ENCODE measurements at places on chromosomes 1 and 21. TPM values are rescaled to one million over a fixed set of nuclear protein-coding genes. Genes with fewer than 3 reads are reported as not detected.

- DNase-seq = no peak
Measured at GRCh38 chr21:39318091-39318959, 4.9 kb upstream of the BRWD1 start.

DNA sequence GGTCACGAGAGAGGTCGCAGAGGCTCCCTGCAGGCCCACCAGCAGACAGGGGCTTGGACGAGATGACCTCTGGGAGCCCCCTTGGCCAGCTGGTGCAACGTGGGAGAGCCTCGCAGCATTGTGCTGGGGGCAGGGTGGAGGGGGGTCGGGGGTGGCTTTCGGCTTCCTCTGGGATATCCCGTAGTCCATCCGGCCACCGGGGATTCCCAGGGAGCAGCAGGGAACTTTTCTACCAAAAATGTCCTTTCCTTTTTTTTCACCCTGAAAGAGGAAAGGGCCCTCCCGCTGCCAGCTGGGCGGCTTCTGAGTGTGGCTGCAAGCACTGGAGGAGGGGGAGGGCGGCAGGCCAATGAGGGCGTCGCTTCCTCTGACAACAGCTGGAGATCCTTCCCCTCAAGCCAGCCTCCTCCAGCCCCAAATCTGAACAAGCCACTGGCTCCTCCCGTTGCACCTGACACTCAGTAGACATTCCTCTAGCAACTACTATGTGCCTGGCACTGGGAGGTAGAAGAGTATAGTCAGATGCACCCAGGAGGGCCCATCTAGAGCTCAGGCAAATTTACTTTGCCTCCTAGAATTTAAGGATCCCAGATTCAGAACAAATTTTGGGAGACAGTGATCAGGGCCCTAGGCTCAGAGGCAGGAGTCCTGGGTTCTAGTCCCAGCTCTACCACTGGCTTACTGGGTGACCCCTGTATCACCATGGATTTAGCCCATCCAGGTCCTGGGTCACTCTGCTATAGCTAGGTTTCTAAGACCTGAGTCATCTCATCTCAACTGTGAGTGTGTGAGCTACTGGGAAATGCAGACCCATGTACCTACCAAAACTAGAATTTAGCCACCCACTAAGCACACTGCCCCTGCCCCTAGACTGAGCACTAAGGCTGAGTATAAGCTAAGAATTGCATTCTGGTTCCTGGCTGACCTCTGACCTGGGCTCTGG, 2.7 kb downstream of the MOB3C start:
- peak; percentile 37 for DNase-seq

DNA sequence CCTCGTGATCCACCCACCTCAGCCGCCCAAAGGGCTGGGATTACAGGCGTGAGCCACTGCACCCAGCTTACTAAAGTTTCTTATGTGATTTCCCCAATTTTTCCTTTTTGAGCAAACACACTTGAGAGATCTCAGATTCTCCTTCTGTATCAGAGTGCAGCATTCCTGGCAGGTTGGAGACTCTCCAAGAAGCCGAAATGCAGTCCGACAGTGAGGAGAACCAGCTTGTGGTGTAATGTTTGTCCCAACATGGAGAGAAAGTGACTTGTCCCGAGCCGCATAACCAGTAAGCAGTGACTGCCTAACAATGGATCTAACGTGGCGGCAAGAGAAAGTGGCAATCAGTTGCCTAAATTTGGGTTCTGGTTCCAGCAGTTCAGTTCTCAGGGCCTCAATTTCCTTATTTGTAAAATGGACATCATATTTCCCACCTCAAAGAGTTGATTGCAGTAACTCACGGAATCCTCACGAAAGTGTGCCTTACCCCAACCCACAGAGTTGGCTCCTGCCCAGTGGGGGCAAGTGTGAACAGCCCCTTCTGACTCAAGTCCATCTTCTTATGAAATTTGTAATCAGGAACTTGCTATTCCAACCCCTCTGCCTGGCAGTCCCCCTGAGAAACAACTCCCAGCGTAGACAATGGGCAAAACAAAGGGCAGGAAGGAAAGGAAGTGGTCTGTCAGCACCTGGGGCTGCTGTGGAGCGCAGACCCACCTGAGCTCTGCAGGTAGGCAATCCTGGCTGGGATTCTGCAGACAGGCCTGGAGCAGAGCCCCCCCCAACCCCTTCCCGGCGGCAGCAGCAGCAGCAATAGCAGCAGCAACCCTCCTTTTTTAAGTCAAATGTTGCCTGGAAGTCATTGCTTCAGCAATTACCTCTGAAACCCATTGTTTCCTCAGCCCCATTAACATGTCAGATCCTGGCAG, 223.6 kb upstream of the POU3F1 start:
- no peak for DNase-seq

DNA sequence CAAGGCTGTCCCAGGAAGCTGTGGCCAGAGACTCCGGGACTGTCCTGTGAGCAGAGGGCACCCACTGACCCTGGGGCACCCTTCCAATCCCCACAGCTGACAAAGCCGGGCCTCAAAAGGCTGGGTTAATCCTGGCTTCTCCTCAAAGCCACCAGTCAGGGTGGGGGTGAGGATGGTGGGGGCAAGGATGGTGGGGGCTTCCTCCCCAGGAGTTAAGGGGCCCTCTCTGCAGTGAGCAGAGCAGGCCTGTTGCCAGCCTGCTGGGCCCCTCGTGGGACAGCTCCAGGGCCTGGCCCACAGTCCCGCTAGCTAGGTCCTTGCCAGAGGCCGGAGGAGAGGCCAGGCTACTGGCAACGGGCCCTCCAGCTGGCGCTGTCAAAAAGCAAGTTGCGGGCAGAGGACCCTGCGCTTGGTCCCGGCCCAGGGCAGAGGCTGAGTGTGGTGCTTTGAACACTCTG, 37.9 kb upstream of the CCDC27 start:
- DNase-seq = no peak

DNA sequence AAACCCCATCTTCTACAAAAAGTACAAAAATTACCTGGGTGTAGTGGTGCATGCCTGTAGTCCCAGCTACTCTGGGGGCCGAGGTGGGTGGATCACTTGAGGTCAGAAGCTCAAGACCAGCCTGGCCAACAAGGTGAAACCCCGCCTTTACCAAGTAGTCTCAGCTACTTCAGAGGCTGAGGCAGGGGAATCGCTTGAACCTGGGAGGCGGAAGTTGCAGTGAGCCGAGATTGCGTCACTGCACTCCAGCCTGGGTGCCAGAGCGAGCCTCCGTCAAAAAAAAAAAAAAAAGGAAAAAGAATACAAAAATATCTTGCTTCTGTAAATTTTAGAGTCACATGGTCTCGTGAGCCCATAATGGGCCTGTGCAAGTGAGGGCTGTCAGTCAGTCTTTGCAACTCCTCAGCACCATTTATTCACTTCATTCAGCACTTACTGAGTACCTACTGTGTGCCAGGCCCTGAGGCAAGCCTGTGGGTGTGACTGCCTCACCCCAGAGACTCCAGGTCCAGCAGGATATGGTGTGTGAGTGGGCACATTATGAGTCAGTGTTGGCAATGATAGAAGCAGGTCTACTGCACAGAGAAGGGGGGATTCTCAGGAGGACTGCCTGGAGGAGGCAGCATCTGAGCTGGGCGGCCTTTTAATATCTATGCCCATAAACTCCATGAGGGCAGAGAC, 46.8 kb upstream of the TARDBP start:
- DNase-seq = no peak

DNA sequence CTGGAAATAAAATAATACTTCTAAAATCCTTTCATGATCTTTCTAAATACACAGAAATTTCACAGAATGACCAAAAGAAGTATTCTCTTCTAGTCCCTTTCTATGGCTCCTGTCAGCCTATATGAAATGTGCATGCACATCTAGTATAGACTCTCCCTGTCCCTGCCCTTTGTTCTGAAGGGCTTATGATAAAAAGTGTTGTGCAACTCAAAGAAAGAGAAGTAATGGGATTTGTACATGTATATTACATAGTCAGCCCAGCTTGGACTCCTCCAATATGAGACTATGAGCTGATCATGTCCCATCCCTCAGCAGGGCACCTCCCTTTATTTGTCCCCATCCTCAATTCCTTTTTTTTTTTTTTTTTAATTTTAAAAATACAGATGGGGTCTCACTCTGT, 42.1 kb upstream of the LAX1 start:
- no peak for DNase-seq

DNA sequence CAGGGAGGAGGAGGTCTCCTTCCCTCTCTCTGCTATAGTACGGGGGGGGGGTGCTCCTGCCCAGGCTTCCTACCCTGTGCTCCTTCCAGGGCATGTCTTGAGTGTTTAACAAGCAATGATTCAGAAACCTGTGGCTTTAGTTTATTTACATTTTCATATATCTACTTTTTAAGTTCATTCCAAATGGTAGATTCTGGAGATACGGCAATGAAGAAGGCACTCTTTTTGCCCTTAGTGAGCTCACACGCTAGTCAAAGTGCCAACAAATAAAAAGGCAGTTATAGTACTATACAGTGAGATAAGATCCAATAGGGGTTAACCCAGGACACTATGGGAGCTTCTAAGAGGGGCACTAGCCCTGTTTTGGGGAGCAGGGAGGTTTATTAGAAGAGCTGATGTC, 169.3 kb upstream of the CACNA1E start:
- no peak for DNase-seq

- DNase-seq = no peak
Measured at GRCh38 chr1:18646091-18646785, 15.6 kb downstream of the PAX7 start.

DNA sequence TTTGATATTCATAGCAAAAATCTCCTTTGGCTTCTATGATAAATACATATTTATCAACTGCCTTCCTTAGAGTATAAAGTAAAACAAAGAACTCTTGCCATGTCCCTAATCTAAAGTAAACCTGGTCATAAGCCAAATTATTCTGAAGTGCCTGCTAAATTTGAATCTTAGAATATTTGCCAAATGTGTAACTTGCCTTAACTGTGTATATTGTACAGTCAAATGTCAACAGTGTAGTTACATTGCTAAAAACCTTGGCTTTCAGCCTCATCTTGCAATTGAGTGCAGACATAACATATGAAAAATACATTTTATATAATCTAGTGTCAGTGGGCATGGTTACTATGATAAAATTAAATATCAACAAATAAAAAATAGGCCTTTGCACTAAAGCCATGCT, 583.4 kb upstream of the ADAMTS5 start:
- no peak for DNase-seq

DNA sequence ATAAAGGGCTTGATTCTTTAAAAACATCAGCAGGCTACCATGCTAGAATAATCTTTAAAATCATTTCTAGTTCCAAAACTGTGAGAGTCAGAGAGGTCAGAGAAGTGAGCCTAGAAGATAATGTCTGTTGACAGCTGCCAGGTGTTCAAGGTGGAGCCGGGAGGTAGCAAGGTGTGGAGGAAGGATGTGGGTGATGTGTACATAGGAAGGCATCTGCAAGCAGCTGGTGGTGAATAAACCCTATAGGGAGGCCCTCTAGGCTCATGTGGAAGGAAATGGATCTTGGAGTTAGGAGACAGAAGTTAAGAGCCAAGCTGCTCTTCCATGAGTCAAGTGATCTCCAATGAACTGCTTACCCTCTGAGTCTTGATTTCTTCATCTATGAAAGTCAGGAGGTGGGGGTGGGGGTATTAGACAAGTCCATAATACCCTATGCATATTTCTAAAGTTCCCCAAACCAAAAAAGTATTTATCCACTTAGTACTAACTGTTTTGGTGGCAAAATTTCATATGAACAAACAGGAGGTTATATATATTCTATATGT, 266.3 kb downstream of the RHOU start:
- no peak for DNase-seq

GRCh38 chr1:91895832-91896556, 10.0 kb upstream of the TGFBR3 start:
- no peak for DNase-seq

- DNase-seq = no peak
Measured at GRCh38 chr1:24914226-24915069, 15.6 kb downstream of the RUNX3 start.

DNA sequence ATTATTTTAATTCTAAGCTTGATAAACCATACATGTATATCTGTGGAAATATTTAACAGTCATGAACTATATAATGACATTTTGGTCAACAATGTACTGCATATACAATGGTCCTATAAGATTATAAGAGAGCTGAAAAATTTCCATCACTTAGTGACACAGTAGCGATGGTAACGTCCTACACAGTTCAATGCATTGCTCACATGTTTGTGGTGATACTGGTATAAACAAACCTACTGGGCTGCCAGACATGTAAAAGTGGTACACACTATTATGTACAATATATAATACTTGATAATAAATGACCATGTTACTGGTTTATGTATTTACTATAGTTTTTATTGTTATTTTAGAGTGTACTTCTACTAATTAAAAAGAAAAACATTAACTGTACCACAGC, 841.9 kb downstream of the LTN1 start:
- DNase-seq = no peak

GUCA2B gene
- total RNA-seq = not detected

FCRL6 gene
- total RNA-seq = not detected

POGZ gene
- 91.1 TPM for total RNA-seq

GJC2 gene
- 0.61 TPM for total RNA-seq

DMRTA2 gene
- total RNA-seq = not detected

PYCR2 gene
- 137 TPM for total RNA-seq

BSND gene
- total RNA-seq = not detected
